ENCODE measurements at places on chromosomes 16 and 17. TPM values are rescaled to one million over a fixed set of nuclear protein-coding genes. Genes with fewer than 3 reads are reported as not detected.

The HID1 gene
- 10.1 TPM for total RNA-seq

The RGS11 gene
- 9.5 TPM for total RNA-seq

The HGS gene
- total RNA-seq = 117 TPM

The EXOC3L1 gene
- total RNA-seq = not detected

The HBQ1 gene
- not detected for total RNA-seq

The PTGES3L gene
- total RNA-seq = 0.35 TPM

The CDT1 gene
- total RNA-seq = 5.6 TPM

The TSC2 gene
- 183 TPM for total RNA-seq

The VKORC1 gene
- 141 TPM for total RNA-seq

DNA sequence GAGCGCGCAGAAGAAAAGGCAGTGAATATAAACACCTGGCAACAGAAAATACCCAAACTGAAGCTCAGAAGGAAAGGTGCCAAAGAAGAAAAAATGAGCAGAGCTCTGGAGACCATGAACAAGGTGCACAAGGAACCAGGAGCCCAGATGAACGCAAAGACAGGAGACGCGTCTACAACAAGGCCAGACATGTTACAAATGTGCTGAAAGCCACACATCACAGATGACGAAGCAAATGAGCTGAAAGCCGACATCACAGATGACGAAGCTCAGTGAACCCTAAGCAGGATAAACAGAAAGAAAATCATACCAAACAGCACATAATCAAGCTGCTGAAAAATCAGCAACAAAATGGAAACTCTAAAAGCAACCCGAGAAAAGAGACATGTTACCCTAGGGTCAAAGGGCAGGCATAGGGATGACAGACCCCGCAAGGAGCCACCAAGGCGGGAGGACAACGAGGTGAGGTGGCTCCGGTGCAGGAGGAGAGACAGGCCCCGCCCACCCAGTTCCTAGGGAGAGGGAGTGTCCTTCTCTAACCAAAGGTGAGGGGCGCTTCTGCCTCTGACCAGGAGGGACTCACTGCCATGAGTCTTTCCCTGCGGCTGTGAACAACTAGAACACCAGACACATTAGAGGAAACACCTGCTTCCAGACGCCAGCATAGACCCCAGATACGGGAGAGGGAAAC lies 39.1 kb downstream of the CCDC57 start:
- no peak overlapping the region for H3K27ac ChIP-seq
- H3K27me3 ChIP-seq = no peaks in the 10 kb centered on the region
- peaks cover 46% of the 10 kb centered on the region for H3K36me3 ChIP-seq
- H3K4me3 ChIP-seq = no peak overlapping the region
- no peak for DNase-seq

GRCh38 chr16:79573071-79573470 lies 27.5 kb downstream of the MAF start:
- H3K27me3 ChIP-seq = peaks cover 7% of the 10 kb centered on the region
- H3K36me3 ChIP-seq = no peaks in the 10 kb centered on the region
- no peak overlapping the region for H3K4me3 ChIP-seq
- no peak overlapping the region for H3K27ac ChIP-seq

DNA sequence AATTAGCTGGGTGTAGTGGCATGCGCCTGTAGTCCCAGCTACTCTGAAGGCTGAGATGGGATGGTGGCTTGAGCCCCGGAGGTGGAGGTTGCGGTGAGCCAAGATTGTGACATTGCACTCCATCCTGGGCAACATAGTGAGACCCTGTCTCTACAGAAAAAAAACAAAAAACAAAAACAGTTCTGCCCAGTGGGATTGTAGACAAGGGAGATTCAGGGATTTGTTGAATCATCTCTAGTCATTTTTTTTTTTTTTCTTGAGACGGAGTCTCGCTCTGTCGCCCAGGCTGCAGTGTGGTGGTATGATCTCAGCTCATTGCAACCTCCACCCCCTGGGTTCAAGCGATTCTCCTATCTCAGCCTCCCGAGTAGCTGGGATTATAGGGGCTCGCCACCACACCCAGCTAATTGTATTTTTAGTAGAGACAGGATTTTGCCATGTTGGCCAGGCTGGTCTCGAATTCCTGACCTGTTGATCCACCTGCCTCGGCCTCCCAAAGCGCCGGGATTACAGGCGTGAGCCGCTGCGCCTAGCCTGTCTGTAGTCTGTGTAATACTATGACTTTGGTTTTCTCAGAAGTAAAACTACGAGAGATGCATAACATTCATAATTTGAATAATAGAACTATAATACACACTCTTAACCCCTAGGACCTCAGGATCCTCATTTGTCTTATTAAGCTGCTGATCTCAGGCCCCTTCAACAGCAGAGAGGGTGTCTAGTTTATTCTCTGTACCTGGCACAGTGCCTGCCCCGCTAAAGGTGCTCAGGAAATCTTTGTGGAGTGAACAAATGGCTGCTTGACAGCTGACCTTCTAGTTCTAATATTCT lies 1.4 kb downstream of the TEN1 start:
- peak overlapping the region; percentile 100 for H3K27ac ChIP-seq
- H3K4me3 ChIP-seq = peak overlapping the region; percentile 94
- peaks cover 60% of the 10 kb centered on the region for H3K4me1 ChIP-seq

DNA sequence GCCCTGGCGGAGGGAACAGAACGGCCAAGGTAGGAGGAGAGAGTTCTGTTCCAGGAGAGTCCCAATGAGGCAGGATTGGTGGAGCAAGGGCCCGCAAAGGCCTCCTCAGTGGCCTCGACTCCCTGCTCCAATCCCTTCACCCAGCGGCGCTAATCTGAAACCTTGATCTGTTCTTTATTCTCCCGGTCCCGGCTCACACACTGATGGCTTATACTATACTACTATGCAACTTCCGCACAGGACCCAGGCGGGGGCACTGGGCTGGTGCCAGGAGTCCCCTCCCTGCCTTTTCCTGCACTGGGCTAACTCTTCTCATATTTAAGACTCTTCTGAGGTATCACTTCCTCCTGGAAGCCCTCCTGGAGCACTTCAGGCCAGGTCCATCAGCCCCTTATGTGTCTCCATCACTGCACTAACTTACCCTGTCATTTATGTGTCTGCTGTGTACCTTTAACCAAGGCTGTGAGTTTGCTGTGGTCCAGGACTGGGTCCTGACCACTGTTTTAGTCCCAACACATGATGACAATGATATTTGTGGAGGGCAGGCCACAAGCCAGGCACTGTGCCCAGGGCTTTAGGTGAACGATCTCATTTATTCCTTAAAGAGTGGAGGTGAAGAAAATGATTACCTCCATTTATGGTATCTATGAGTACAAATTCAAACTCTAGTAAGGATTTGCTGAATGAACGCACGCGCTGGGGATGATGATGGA lies 6.8 kb downstream of the CCDC102A start:
- peaks cover 52% of the 10 kb centered on the region for H3K4me1 ChIP-seq
- DNase-seq = no peak
- H3K27ac ChIP-seq = peak overlapping the region; percentile 56

DNA sequence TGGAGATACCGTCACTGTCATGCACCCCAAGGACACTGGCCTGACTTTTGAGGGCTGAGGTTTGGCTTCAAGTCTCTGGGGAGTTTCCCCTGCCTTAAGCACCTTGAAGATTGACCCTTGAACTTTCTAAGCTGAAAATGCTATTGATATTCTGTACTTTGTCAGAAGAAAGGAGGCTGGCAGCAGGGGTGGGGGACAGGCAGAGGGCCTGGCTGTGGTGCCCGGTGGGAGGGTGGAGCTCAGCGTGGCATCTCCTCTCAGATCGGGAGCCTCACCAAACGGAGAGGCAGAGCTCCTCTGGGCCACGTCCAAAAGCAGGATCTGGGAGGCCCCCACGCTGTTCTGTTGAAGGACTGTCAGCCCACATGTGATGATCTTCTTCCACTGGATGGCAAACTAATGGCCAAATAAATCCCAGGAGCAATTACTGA lies 305.2 kb upstream of the IRX3 start:
- DNase-seq = peak; percentile 69
- no peaks in the 10 kb centered on the region for H3K4me1 ChIP-seq
- no peak overlapping the region for H3K27ac ChIP-seq
- peaks cover 37% of the 10 kb centered on the region for H3K27me3 ChIP-seq
- H3K4me3 ChIP-seq = no peak overlapping the region

- H3K27ac ChIP-seq = no peak overlapping the region
- no peaks in the 10 kb centered on the region for H3K27me3 ChIP-seq
- H3K4me1 ChIP-seq = no peaks in the 10 kb centered on the region
- DNase-seq = no peak
These were observed 441.0 kb upstream of the ERCC4 start for GRCh38 chr16:13478991-13479390.

GRCh38 chr16:56324406-56324805 lies 100.9 kb downstream of the AMFR start:
- no peak overlapping the region for H3K27ac ChIP-seq
- no peaks in the 10 kb centered on the region for H3K36me3 ChIP-seq
- DNase-seq = no peak
- no peaks in the 10 kb centered on the region for H3K27me3 ChIP-seq

DNA sequence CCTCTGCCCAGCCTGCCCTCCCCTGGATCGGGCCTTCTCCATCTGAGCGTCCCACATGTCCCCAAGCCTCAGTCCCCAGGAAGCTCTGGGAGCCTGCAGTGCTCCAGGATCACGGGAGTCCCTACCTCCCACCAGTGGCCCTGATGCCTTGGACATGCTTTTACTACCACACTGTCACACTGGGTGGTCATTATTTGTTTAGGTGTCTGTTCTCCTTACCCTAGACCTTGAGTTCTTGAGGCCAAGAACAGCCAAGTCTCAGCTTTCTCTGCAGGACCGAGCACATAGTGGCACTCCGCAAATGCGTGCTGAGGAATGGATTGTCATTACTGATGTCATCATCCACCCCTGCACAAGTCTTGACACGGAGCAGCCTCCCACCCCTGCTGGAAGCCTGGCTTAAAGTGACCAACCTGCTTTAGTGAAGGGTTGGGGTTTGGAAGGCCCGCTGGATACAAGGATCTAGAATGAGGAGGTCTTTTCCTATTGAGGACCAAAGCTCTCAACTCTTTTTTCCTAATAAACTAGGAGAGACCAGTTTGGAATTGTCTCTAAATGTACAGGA lies 132.9 kb upstream of the CRHR1 start:
- no peaks in the 10 kb centered on the region for H3K36me3 ChIP-seq
- H3K27me3 ChIP-seq = peaks cover 8% of the 10 kb centered on the region
- no peaks in the 10 kb centered on the region for H3K4me1 ChIP-seq
- no peak overlapping the region for H3K4me3 ChIP-seq
- H3K27ac ChIP-seq = no peak overlapping the region

DNA sequence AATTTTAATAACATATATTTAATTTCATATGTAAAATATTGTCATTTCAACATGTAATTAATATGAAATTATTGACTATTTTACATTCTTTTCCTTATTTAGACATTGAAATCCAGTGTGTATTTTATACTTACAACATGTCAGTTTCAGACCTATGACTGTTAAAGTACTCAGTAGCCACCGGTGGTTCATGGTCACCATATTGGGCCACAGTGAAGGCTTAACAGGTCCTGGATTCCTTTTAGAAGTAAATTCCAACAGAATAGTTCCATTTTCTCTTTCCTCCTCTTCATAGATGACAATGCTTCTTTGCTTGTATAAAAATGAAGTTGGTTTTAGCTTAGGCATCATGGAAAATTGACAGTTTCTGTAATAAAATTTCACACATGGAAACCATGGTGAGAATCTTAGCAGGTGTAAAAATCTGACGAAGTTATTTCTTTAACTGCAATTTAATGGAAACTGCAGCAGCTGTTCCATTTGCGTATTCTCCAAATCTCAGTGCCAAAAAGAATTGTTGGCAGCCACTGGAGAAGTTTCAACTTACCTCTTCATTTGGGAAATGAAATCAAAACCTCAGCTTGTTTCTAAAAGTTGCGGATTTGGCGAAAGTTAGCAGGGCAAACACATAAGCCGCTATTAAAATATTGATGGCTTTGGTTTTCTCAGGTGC lies 231.1 kb downstream of the CDH13 start:
- no peaks in the 10 kb centered on the region for H3K27me3 ChIP-seq
- no peaks in the 10 kb centered on the region for H3K4me1 ChIP-seq
- no peak overlapping the region for H3K27ac ChIP-seq

- no peaks in the 10 kb centered on the region for H3K36me3 ChIP-seq
- H3K4me1 ChIP-seq = peaks cover 4% of the 10 kb centered on the region
- no peak overlapping the region for H3K4me3 ChIP-seq
- no peak overlapping the region for H3K27ac ChIP-seq
These were observed 4.4 kb upstream of the ZNF469 start for GRCh38 chr16:88378401-88378800.

DNA sequence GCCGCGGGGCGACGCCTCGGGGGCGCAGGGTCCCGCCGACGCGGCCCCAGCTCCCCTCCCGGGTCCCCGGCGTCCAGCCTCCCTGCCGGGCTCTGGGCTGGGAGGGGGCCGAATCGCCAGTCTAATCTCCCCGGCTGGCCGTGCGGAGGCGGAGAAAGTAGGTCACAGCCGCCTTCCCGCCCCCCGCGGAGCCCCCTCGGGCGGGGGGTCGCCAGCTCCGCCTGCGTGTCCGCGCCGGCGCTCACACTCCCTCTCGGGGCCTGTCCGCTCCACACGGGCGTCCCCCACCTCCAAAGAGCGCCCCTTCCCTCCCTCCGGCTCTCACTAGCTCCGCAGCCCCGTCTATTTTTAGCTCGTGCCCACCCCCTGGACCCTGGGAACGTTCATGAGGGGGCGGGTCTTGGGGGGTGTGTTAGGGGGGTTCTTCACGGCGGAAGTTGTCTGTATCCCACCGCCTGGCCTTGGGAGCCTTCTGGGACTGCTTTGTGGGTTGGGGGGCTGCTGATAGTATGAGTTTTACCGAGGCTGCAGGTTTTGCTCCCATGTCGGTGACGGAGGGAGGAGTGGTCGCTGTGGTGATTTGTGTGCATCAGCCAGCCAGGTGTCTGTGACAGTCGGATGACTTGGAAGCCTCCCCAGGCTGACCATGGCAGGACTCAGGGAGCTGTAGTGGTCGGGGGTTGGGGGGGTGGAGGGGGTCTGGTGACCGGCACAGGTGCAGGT lies 1.1 kb downstream of the ATP1B2 start:
- peaks cover 39% of the 10 kb centered on the region for H3K27me3 ChIP-seq
- H3K27ac ChIP-seq = no peak overlapping the region
- no peak for DNase-seq

GRCh38 chr16:14650629-14651028 lies 17.9 kb downstream of the BFAR start:
- H3K36me3 ChIP-seq = peaks cover 41% of the 10 kb centered on the region
- H3K27ac ChIP-seq = no peak overlapping the region
- H3K27me3 ChIP-seq = no peaks in the 10 kb centered on the region

- no peak overlapping the region for H3K4me3 ChIP-seq
- no peaks in the 10 kb centered on the region for H3K27me3 ChIP-seq
- H3K4me1 ChIP-seq = no peaks in the 10 kb centered on the region
- no peak overlapping the region for H3K27ac ChIP-seq
These were observed 101.7 kb downstream of the VAT1L start for GRCh38 chr16:77890075-77890474.

DNA sequence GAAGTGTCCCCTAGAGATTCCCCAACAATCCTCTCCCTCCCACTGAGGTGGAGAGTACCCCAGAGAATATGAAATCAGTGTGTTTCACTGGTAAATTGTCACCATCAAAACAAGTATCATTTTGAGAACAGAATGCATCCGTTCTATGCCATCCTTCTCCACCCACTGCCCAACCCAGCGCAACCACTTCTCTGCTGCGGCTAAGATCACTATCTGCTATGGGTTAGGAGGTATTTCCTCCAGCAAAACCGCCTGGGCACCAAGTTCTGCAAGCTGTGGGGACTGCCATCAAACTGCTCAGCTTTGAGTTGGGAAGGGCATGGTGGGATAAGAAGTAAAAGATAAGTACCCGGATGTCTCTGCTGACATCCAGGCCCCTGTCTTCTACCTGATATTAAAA lies 24.4 kb downstream of the CNTNAP1 start:
- no peak for DNase-seq
- H3K4me3 ChIP-seq = no peak overlapping the region
- H3K27ac ChIP-seq = no peak overlapping the region
- peaks cover 62% of the 10 kb centered on the region for H3K36me3 ChIP-seq

All from osteocyte (in vitro differentiated cells).